ENCODE measurements at places on chromosomes 1 and 21.

- DNase-seq, result no peak
Observed at GRCh38 chr21:33229099-33229783, 497 bp upstream of the IFNAR2 start.

DNA sequence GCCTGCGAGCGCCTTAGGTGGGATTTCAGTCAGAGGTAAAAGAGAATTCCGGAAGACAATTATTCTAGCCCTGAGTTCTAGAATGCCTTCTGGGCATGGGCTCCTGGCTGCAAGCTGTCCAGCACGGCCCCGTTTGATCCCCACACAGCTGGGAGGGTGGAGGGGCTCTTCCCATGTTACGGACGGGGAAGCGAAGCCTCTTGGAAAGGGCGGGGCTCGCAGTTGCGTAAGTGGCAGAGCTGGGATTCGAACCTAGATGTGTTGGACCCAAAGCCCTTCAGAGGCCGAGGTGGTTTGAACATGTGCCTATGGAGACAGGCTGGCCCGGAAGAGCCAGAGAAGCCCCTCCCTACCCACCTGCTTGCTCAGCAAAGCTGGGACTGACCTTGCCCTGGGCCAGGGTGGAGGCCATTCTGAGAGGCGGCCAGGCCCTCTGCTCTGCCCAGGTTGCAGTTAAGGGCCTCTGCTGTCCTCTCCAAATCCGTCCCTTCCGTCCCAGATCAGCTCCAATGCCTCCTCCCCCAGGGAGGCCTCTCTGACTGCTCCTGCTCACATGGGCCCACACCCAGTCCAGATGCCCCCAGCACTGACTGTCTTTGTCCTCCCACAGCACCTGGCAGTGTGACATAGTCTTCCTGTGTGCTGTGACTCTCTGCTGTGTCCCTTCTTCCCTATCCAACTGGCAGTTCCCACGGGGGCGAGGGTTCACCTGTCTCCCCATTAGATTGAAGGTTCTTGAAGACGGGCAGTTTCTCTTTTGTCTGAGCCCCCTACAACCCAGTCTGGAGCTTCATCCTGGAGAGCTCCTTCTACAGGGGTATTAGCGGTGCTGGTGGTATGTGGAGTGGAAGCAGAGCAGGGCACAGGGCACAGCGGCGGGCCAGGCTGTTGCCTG, 1.2 kb upstream of the HSPB7 start:
- DNase-seq, result no peak

GRCh38 chr1:51927029-51927428, 48.5 kb upstream of the NRDC start:
- no peak for DNase-seq

DNA sequence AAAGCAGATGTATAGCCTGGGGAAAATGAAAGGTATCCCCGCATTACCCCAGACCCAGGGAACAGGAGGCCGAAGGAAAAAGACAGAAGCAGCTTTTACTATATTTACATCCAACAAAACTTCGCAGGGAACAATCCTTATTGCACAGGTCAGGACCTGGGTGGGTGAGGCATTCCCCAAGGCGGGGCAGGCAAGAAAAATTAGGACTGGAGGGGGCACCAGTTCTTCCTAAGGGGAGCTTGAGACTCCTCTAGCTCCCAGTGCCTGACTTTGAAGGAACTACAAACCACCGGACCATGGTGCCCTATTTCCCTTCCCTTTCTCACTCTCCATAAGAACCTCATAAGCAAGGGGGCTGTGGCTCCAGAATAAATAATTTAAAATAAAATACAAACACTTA, 6.7 kb upstream of the GATAD2B start:
- DNase-seq, result peak; percentile 3

DNA sequence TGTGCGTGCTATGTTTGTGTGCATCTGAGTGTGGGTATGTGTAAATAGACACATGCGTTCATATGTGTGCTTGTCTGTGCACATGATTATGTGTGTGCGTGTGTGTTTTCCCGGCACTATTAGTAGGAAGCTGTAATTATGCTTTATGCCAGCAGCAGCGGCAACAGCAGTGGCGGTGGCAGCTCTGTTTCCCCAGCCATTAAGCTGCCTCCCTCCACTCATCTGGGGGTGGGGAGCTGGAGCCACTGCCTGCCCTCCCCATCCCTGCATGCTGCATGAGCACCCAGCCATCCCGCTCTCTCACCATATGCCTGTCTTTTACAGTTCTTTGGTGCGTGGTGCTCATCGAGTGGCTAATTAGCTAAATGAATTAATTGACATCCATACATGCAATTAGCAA, 30.5 kb upstream of the ACOT11 start:
- DNase-seq, result no peak

- no peak for DNase-seq
Observed at GRCh38 chr1:153535242-153536011, at the start of gene S100A6. Gene S100A6 (minus strand): TSS chr1:153535991. CDS start chr1:153535339, 652 bp downstream.

DNA sequence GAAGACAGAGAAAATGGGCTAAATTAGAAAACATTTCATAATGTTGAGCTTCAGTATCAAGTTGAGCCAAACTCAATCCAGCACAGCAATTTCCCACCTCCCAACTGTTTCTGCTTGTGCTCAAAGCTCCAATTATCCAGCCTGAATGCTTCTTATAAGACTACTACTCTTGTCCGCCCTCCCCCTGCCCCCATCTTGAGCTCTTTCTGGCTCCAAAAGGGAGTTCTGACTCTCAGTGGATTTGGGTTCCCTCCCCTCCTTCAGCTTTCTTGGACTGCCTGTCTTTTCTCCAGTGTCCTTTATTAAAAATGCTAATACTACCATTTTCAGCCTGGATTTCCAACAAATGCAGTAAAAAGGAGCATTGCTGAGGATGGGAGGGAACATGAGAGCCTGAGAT, 174.8 kb downstream of the ASTN1 start:
- DNase-seq, result no peak

- no peak for DNase-seq
Observed at GRCh38 chr21:25491267-25491666, 116.0 kb downstream of the MRPL39 start.

- DNase-seq, result peak; percentile 82
Observed at GRCh38 chr1:220788900-220789299, 2.2 kb downstream of the MTARC1 start.

GRCh38 chr1:215635827-215636226, 68.7 kb downstream of the KCTD3 start:
- peak; percentile 63 for DNase-seq

DNA sequence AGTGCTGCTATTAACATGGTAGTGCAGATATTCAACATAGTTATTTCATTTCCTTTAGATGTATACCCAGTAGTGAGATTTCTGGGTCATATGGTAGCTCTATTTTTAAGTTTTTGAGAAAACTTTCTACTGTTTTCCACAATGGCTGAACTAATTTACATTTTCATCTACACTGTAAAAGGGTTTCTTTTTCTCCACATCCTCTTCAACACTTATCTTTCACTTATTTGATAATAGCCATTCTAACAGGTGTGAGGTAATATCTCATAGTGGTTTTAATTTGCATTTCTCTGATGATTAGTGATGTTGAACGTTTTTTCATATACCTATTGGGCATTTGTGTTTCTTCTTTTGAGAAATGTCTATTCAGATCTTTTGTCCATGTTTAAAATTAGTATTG, 149.8 kb downstream of the PDE4B start:
- no peak for DNase-seq

DNA sequence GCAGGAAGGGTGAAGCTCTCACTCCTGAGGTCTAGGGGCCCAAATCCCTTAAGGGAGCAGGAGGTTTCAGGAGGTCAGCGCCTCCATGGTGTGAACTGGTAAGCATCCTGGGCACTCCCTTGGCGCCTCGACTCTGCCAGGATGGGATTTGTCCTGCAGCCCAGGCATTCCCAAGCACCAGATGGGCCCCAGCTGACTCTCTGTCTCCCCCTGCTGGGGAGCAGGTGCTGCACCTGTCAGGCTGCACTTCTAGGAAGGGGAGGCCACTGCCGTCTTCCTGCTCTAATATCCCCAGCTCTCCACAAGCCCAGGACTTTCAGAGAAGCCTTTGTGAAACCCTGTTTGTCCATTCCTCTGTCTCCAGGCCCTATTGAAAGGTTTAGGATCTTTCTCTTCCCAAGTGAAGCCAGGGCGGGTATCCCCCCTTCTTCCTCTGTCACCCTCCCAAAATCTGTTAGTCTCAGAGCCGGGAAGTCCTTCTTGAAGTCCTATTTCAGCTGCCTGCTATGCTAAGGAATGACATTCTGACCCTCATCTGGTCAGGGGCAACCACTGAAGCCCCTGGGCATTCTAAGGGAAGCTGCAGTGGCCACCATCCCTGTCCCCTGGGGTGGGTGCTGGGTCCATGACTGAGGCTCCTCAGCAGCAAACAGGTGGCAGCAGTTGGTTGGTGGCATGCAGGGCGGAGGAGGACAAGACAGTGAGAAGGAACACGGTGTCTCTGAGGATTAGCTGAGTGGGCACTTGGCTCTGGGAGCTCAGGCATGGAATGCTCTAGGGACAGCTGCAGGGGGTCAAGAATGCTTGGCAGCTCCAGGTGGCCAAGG, 3.2 kb downstream of the MYBPH start:
- peak; percentile 74 for DNase-seq

GRCh38 chr1:168907786-168908348, 178.9 kb upstream of the DPT start:
- DNase-seq, result no peak

GRCh38 chr1:160032165-160032820, 503 bp upstream of the PIGM start:
- no peak for DNase-seq

DNA sequence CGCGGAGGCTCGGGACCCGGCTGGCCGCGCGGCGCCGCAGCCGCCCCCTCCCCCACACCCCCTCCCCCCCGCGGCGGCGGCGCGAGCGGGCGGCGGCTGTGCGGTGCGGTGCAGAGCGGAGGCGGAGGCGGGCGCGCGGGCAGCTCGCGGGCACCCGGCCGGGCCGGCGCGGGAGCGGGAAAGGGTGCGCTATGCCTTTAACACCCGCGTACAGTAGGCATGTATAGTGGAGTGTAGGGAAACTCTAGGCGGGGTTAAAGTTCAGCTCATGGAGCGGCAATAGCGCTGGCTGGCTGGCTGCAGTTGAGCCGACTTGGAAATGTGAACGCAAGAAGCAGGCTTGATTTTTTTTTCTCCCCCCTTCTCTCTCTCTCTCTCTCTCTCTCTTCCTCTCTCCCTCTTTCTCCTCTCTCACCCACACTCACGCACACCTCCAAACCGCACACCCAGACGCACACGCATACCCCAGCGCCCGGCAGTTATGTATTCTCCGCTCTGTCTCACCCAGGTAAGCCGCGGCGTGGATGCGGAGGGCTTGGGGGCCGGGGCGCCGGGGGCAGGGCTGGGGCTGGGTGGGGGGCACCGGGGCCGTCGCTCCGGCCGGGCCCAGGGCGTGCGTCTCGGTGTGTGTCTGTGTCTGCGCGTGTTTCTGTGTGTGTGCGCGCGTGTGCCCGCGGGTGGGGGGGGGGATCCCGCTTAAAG, at the start of gene NFIA:
Gene NFIA (plus strand): TSS at position 251 of the 702 bp plus-strand sequence.
- DNase-seq, result peak; percentile 85

DNA sequence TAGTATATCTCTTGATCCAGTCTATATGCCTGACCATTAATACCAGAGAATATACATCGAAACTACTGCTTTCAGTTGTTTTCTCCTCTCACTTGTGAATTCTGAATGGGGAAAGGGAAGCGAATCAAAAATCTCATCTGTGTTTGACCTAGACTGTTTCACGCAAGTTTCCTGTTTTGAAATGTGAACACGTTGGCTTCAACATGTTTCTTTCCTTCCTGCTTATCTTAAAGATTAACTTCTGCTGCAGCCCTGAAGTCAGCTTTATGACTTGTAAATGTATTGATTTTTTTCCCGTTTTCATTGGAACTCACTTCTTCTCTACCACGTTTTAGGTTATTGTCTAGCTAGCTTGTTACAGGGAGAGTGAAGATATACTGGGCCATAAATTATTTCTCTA, 49.9 kb downstream of the SNX27 start:
- no peak for DNase-seq

GRCh38 chr1:233304489-233305102, 9.1 kb upstream of the PCNX2 start:
- DNase-seq, result no peak

DNA sequence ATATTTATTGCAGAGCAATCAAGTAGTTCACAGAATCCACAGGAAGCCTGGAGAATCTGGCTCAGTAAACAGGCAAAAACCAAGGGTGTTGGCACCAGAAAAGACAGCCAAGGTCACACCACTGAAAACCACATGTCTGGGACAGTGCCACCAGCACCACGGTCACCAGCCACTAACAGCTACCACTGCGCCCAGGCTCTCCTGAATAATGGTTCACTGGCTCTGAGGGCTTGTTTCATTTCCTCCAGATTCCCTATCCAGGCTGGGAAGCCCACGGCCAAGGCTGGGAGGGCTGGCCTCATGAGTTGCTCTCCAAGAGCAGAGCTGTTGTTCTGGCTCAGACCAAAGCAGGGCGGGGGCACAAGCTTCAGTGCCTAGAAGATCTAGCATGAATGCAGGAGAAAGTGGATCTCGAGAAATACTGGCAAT, 54.5 kb upstream of the PTGFRN start:
- DNase-seq, result peak; percentile 34

GRCh38 chr1:9161963-9162362, 33.1 kb upstream of the GPR157 start:
- DNase-seq, result no peak

DNA sequence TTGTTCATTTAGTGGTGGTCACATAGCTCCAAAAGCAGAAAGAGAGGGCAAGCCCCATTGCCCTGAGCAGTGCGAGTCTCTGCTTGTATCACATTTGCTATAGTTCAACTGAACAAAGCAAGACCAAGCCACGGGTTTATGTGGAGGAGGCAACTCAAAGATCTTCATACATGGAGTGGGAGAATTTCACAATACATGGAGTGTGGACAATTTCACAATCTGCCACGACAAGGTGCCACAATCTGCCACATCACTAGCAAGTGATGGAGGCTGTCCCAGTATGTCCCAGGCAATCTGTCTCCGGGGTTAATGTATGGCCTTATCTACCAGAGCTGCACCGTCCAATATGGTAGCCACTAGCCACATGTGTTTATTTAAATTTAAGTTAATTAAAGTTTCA, 44.5 kb upstream of the DYRK1A start:
- DNase-seq, result no peak

DNA sequence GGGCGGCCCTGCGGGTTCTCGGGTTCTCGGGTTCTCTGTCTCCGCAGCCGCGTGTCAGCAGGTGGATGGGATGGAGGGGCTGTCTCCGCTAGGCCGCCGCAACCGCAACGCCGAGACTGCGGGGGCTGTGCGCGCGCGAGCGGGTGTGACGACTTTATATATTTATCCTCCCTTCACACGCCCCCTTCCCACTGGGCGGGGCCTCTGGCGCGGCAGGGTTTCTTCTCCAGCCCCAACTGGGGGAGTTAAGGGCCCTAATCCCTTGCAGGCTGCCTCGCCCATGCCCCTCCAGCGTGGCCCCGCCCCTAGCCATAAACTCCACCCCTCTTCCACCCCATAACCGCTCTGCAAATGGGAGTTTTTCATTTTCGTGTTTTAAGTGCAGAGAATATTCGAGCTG, 3.4 kb downstream of the IGSF21 start:
- no peak for DNase-seq

DNA sequence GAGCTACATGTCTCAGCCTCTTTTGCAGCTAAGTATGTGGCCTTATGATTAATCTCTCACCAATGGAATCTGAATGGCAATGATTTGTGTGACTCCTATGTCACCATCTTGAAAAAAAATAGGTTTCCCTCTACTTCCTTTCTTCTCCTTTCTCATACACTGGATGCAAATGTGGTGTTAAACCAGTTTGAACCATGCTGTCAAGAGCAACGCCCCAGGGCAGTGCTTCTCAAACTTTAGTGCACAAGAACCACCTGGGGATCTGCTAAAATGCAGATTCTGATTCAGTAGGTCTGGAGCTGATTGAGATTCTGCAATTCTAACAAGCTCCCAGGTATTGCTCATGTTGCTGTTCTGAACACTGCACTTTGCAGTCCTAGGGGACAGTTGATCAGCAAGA, 44.7 kb upstream of the ZNF644 start:
- DNase-seq, result no peak
